ENCODE measurements at places on chromosomes 11 and 22.

- DNase-seq, result no peak
Observed at GRCh38 chr11:13336246-13336878, 58.8 kb downstream of the BMAL1 start.

DNA sequence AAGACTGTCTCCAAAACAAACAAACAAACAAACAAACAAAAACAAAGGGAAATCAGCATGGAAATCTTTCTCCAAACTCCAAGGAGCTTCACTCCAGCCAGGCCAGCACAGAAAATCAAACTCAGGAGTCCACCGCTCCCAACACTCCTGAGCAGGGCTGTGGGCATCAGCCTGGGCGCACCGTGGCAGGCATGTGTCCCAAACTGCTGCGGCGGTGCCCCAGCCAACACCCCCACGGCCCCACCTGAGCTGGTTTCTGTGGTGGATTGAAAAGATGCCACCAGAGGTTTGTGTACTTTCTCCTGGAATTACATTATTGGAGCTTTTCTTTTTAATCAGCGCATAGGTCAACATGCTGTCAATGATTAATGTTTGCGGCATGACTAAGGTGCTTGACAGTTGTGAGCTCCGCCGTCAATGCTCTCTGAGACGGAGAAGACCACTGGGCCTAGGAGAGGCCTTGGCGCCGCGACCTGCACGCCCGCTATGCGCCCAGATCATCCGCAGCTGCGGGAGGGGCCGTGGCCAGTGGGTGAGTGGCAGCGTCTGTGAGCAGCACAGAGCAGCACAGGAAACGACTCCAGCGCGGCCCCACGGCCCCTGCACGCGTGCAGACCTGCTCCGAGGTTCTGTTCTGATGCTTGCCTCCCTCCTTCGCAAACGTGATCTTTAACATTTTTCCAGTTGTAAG lies 18.1 kb downstream of the DRD4 start:
- no peak for DNase-seq

- no peak for DNase-seq
Observed at GRCh38 chr11:61339490-61339878, 6.5 kb downstream of the TKFC start.

DNA sequence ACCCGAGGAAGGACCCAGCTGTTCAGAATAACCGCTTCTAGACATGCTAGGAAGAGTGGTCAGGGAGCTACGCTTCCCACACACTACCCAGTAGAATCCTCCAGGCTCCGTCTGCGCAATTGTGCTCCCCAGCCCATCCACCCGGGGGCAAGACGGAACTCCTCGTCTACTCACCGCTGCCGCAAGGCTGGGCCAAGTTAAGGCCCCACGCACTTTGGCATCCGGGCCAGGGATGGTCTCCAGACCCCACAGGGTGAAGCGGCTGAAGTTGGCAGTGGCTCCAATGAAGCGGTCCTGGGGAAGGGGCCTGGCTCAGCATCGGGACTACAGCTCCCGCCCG lies 757 bp downstream of the RNASEH2C start:
- no peak for DNase-seq

DNA sequence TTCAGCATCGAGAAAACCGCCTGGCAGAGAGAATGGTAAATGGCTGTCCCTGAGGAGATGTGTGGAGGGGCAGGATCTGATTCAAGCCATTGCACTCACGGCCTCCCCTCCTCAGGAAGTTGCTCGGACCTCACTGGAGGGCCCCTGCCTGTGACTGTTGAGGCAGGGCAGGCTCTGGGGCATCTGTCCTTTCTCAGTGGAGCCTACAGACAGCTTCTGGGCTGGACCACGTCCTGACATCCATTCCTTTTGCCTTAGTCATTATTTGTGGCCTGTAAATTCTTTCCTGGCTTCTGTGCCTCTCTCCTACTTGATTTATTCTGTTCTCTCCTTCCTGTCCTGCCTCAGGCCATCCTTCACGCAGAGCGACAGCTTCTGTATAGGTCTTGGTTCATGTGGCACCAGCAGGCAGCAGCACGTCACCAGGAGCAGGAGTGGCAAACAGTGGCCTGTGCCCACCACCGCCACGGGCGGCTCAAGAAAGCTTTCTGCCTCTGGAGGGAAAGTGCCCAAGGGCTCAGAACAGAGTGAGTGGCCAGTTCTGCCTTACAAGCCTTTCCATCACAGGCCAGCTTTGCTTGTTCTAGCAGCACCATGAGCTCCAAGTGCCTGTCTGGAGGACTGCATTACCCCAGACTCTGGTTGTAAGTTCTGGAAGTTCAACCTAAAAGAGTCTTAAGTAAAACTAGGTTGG lies 59.6 kb downstream of the PISD start:
- no peak for DNase-seq

GRCh38 chr11:26622181-26622580 lies 50.1 kb upstream of the MUC15 start:
- no peak for DNase-seq

DNA sequence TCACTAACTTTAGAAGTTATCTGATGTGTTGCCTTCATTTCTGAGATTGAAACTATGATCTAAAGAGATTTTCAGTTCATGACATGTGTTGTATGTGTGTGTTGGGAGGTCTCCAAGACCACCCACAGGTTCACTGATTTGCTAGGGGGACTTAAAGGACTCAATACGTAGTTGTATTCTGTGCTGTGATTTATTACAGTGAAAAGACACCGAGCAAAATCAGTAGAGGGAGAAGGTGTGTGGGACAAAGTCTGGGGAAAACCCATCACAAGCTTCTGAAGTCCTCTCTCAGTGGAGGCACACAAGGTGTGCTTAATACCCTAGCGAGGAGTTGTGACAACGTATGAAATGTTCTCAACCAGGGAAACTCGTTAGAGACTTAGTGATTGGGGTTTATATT lies 35.6 kb downstream of the RNF169 start:
- no peak for DNase-seq

DNA sequence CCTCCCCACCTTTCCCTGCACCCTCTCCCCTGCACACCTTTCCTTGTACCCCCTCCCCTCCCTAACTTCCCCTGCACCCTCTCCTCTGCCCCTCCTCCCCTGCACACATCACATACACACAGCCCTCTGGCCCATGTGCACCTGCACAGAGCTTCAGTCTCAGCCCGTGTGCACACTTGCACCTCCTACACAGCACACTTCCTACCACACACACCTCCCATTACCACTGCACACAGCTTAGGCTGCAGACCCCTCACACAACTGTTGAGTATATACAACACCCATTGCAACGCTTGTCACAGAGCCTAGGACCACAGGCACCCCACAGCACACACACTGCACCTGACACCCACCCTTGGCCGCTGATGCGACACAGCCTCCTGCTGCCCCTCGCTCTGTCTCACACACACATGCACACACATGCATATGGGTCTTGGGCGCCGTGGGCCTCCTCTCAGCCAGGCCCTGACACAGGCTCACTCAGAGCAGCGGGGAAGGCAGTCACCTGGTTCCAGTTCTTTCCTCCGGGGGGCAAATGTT lies 411 bp downstream of the SIGIRR start:
- DNase-seq, result no peak

DNA sequence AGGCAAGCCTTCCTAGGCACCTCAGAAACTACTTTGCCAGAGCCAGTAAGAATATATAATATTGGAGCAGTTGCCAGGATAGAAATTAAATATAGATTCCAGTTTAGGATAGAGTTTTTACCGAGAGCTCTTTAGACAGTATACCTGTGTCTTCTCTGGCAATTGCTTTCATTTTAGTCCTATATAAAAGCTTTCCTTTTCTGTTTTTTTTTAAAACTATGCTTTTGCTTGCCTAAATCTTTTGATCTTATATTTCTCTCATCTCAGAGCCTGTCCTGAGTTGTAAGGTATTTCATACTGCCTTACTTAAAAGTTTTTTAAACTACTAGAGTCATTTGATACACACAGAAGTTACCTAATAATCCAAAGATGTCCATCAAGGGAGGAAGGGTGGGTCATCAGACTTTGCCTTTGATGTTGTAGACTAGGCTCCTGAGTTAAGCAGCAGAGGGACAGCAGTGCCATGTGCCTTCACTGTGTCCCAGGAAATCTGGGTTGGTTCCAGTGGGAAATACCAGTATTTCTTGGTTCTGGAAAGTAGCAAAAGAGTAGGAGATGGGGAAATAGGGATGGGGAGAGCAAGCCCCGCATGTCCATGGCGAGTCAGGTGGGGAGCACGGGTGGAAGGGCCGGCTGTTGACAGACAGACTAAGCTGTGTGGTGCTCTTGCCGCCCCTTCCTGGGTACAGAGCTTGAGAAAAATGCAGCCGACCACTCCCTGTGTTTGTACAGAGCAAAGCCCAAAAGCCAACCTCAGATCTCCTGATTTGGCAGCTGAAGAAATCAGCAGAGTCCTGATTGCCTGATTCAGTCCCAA lies 11.2 kb downstream of the MCAM start:
- DNase-seq, result no peak

GRCh38 chr11:43919852-43920597 lies 22.4 kb upstream of the C11orf96 start:
- DNase-seq, result no peak

DNA sequence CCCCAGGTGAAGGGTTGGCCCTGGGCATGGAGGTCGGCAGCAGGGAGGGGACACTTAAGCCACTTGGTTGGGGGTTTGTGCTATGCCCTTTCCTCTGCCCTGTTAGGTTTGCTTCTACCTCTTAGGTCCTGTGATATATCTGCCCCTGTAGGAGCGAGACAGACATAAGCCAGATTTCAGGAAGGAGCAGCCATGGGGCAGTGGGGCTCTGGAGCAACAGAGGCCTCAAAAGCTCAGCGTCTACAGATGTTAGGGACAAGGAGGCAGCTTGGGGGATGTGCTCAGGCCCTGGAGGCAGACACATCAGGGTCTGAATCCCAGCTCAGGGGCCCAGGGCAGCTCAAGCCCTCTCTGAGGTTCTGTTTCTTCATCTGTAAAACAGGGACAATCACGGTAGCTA lies 27.2 kb upstream of the KCNQ1OT1 start:
- no peak for DNase-seq

DNA sequence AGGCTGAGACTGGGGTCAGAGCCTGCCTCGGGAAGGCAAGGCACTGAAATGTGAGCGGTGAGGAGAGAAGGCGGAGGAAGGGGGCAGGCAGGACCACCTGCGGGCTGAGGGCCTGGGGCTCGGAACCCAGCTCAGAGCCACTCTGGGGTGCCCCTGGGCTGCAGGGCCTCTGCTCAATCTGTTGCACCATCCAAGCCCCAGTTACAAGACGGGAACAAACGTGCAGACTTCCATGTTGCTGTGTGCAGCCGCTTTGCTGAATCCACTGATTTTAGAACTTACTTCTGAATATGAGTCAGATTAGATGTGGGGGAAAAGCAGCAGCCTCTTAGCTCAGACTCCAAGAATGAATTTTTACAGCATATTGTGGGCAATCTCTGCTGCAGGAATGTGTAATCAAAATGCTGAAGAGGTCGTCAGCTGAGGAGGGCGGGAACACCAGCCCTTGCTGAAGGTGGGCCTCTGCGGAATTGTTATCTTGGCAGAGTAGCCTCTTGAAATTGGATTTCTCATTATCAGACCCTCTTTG lies 21.6 kb downstream of the PARVG start:
- no peak for DNase-seq

- DNase-seq, result peak; percentile 29
Observed at GRCh38 chr11:12200279-12200990, 90.0 kb downstream of the MICAL2 start.

DNA sequence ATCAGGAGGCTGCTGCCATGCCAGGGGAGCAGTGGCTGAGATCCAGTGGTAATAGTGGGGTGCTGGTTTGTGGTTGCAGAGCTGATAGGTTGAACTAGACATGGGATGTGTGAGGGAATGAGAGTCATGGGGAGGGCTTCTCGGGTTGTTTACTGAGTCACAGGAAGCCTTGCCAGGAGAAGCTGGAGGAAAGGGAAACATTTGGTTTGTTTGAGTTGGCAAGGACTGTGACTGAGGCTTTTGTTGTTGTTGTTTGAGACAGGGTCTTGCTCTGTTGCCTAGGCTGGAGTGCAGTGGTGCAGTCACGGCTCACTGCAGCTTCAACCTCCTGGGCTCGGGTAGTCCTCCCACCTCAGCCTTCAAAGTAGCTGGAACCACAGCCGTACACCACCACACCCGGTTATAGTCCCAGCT lies 49.3 kb downstream of the CABIN1 start:
- DNase-seq, result peak; percentile 22

- no peak for DNase-seq
Observed at GRCh38 chr11:123822599-123822998, 16.4 kb upstream of the OR6M1 start.

- DNase-seq, result no peak
Observed at GRCh38 chr11:27465629-27466028, 7.0 kb downstream of the LGR4 start.
